ENCODE measurements at places on chromosomes 3 and 15.

GRCh38 chr3:15523660-15524417 is 2.3 kb upstream of the COLQ start:
- no peak for DNase-seq

- no peak for DNase-seq
Measured at GRCh38 chr15:76204916-76205460, 106.3 kb downstream of the ETFA start.

GRCh38 chr3:73509066-73509465 is 115.7 kb downstream of the PDZRN3 start:
- DNase-seq: no peak

DNA sequence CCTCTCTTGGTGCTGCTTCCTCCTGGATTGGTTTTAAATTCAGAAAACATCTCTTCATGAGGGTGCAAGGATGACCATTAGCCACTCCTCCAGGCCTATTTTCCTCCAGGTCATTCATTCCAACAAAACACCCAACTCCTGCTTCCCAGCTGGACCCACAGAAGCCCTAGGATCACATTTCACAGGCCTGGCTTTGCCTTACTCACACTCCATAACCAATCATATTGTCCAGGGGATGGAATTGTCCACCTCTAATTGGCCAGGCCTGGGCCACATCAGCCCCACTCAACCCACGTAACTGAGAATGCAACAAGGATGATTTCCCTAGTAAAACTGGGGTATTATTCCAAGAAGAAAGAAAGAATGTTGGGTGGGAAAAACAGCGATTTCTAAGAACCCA is 616.7 kb upstream of the SUCLG2 start:
- no peak for DNase-seq

DNA sequence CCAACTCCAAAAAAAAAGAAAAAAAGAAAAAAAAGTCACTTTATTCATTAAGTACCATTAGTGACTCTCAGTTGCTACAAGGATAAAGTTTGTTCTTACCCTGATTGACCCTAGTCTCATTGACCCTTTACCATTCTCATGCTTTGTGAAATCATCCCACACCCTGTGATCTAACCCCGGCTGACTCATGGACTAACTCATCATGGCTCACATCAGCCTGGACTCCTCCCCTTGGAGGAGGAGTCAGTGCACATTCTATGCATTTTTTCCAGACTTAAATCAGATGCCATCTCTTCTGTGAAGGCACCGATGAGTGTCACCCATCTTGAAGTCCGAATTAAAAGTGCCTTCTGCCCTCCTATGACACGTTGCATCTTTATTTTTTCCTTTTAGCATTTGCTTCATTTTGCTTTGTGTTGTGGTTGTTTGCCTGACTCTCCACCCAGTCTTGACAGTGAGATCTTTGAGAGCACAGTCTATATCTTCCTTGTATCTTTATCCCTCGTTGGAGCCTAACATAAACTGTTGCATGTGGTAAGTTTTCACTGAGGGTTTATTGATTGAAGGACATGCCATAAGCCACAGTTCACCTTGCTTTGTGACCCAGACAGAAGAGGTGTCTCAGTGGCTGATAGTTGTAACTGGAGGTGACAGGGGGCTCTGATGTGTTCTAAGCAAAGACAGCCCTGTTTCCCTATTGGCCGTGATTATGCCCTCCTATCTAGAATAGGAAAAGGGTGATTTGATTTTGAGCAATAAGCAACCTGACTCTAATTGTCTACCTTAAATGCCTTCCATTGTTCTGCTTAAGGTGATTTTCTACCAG is 72.1 kb downstream of the IL1RAP start:
- peak; percentile 11 for DNase-seq

DNA sequence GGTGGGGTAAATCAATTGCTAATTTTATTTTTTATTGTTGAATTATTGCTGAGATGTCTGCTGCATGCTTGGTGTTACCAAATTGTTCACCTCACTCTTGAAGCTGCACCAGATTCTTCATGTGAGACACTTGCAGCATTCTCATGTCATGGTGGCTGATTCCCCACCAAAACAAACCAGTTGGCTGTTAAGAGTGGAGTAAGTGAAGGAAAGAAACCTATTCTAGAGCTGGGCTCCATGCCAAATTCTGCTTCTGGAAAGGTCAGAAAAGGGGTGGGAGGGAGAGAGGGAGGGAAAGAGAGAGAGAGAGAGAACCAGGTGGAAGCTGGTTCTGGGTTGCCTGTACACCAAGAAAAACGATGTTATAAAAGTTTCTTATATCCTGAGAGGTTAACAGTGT is 317.5 kb upstream of the THRB start:
- no peak for DNase-seq

- DNase-seq: no peak
Measured at GRCh38 chr3:14208168-14208567, 29.6 kb downstream of the LSM3 start.

DNA sequence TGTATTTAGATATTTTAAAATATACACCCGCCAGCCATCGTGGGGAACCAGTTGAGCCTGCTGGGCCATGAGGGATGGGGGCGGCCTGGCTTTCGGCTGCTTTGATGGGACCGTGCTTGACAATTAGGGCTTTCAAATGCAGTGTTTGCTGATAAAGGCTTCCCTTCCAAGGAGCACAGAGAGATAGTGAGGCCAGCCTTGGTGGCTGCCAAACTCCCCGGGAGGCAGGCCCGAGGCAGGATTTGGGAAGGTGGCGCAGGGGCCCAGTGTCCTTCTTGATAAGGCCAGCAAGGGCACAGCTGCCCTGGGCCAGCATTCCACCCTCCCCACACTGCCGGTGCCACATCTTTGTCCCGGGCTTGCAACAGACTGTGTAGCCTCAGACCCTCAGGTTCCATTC is 75.6 kb downstream of the LINGO1 start:
- DNase-seq: no peak

GRCh38 chr3:158950178-158950901 is 148.5 kb downstream of the MFSD1 start:
- DNase-seq: no peak

DNA sequence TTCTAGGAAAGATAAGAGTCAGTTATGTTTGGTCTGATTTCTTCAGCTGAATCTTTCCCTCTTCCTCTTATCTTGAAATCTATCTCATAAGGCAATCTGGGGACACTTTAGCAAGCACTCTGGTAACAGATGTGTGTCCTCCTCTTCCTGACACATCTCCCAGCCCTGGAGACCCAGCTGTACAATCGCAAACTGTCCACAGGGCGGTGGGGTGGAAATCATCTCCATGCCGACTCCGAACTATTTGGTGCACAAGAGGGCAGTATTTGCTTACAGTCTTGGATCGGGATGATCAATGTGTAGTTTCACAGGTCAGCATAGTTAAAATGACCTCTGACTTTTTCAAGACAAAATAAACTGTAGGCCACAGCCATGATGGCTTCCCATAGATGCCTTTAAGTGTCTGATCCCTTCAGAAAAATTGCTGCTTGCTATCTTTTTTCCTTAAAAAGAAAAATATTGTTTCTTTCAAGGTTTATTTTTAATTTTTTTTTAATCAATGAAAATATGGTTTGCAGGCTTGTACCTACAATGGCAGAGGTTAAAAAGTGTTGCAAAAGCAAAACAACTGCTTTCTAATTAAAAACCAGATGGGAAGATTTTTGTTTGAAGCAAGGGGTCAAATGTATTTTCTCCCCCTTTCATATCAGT is 17.7 kb downstream of the EEFSEC start:
- DNase-seq: no peak

GRCh38 chr3:194993896-194994295 is 277.1 kb downstream of the XXYLT1 start:
- no peak for DNase-seq

GRCh38 chr3:62446337-62446940 is 73.1 kb upstream of the FEZF2 start:
- DNase-seq: no peak

- no peak for DNase-seq
Measured at GRCh38 chr15:101001056-101001455, 81.9 kb downstream of the LRRK1 start.

GRCh38 chr3:23594066-23594465 is 211.7 kb upstream of the UBE2E1 start:
- no peak for DNase-seq

GRCh38 chr3:170899455-170899854 is 9.0 kb downstream of the EIF5A2 start:
- DNase-seq: no peak

- DNase-seq: no peak
Measured at GRCh38 chr3:13587442-13587841, 38.5 kb downstream of the FBLN2 start.

DNA sequence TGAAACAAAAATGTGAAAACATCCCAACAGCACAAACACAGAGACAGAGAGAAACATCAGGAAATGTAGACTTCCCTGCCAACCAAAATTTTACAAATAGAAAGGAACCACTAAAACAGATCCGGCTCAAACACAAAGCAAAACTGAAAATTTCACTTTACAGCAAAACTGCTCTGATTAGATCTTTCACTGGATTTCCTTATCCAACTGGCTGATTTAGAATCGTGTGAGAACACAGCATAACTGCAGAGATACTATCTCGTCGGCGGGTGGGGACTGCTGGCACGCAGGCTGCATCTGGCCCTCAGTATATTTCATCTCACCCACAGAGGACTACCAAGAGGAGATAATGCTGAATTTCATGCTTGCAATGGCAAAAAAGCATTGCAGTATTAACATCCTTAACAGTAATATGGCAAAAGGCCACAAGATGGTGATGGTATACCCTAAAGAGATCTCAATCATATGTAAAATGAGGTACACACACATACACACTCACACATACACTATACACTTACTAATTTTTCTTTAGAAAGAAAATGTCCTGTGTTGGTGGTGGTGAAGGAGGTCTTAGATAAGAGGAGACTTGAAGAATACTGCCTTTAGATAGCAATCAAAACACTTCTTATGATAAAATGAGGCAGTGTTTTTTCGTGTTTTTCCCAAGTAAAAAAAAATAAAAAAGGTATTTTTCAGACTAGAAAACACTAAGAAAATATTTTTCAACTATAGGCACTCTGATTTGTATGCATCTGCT is 10.6 kb upstream of the LEO1 start:
- DNase-seq: no peak

- DNase-seq: no peak
Measured at GRCh38 chr3:64552160-64552559, 135.6 kb downstream of the ADAMTS9 start.

- no peak for DNase-seq
Measured at GRCh38 chr3:129918461-129918860, 24.9 kb upstream of the TMCC1 start.

DNA sequence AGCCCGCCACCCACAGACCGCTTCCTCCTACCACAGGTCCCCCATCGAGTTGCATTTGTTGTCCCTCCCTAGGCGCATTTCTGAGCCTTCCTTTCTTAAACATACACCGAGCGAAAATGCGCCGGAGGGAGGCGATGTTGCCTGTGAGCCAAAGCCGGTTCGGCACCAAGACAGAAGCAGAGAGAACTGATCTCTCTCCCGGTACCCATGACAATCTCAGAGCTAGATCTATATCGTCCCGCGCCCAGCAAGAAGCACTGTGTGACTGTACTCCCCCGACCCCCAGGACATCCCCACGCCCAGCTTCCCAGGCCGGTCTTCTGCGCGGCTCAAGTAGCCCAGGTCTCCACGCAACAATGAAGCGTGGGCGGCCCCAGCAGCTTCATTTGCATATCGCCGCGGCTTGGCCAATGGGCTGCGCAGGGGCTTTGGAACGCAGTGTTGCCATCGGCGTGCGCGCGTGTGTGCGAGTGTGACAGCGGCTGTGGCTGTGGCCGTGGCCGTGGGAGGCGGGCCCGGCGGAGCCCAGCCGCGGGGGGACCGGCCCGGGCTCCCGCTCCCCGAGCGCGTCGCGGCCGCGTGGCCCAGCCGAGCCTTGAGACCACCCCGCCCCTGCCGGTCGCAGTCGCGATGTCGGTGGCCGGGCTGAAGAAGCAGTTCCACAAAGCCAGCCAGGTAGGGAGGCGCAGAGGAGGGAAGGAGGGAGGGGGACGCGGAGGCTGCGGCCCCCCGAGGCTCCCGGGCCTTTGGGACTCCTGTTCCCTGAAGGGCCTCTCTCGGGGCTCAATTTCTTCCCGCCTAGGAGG is at the start of gene SH3GL3:
Gene SH3GL3 (plus strand): TSS at position 438 of the 806 bp plus-strand sequence. CDS start 193 bp downstream, at position 631.
- peak; percentile 7 for DNase-seq

DNA sequence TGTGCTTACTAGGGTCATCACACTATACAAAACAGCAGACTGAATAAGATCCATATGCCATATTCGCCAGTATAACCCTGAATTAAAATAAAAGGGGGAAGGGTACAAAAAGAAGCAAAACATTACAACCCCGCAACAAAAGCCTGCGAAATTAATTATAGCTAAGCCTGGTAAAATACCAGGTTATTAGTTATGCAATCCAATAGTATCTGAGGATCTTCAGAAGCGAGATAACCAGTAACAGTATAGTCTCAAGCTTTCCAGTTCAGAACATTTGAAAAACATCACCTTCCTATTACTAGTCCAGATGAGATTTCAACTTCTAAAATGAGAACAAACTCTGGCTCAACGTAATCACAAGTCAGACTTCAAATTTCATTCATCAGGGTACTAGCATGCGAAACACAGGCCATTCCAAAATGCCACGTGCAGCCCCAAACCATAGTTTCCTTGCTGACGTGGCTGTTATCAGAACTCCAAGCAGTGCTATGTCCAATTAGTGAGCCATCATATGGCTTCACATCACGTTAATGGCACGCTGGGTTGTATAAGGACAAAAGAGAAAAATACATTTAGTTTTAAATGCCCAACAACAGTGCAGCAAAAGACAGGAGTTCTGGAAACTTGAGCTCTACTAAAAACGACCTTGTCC is 1.1 kb downstream of the SSR3 start:
- no peak for DNase-seq

DNA sequence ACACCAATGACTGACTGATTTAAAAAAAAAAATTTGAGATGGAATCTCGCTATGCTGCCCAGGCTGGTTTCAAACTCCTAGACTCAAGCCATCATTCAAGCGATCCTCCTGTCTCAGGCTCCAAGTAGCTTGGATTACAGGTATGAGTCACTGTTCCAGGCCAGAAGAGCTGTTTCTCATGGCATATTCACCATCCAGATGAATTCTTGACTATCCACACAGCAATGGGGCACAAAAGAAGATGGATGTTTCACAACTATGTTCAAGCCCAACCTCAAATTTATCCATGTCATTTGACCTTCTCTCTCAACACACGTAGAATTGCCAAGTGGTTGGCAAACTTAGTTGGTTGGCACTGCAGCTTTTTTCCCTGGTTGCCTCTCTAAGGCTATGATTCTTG is 40.6 kb downstream of the PRICKLE2 start:
- no peak for DNase-seq

- no peak for DNase-seq
Measured at GRCh38 chr3:97187771-97188170, 373.4 kb downstream of the EPHA6 start.

DNA sequence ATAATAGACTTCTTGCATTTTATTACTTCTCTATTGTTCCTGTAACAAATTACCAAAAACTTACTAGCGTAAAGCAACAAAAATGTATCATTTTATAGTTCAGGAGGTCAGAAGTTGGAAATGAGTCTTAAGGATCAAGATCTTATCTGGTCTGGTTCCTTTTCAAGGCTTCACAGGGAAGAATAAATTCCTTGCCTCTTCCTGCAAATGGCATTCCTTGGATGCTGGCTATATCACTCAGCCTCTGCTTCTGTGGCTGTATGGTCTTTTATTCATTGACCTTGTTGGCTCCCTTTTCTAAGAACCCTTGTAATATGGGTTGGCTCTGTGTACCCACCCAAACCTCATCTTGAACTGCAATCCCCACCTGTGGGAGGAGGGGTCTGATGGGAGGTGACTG is 478.4 kb upstream of the THBS1 start:
- no peak for DNase-seq
